Common myeloid progenitor, CD34-positive (primary cell): ENCODE measurements at places on chromosomes 7 and 10.

DNA sequence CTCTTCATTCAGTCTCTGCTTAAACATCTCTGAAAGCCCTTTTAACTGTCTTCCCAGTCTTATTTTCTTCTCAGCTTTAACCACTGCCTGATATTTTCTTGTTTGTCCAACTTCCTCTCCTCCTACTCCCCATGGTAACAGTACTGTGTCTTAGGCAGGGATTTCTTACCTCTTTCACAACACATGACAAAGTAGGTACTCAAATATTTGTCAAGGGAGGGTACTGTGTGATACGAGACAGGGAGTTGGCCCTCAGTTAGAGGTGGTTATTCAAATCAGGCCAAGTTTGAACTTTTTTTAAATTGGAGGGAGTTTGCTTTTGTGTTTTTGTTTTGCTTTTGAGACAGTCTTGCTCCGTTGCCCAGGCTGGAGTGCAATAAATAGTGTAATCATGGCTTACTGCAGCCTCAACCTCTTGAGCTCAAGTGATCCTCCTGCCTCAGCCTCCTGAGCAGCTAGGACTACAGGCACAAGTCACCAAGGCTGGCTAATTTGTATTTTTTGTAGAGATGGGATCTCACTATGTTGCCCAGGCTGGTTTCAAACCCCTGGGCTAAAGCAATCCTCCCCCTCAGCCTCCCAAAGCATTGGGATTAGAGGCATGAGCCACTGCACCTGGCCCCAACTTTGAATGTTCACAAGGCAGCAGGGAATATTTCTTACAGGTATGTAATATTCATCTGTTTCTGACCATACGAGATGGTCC is 2.5 kb upstream of the KPNA7 start:
- no peak overlapping the region for H3K4me3 ChIP-seq
- H3K27ac ChIP-seq, result no peak overlapping the region
- no peaks in the 10 kb centered on the region for H3K27me3 ChIP-seq

DNA sequence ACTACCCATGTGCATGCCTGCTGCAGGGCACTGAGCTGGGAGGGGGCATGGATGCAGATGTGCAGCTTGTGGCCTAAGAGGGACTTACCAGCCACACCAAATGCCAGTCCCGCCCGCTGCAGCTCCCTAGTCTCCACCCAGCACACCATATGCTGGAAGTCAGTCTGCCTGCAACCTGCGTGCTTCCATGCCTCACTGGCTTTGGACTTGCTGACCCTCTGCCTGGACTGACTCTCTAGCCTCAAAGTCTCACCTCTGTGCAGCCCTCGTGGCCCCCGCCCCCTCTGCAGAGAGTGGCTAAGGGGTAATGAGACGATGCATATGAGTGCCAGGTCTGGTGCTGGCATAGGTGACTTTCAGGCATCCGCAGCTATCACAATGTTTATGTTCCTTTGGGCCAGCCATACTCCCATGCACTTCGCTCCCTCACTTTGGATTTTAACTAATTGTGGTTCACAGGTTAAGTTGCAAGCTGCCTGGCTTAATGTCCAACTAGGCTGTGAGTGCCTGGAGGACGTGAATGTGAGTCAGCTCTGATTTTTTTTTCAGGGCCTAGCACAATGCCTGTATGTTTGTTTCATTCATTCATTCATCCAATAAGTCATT is 21.7 kb downstream of the TRIM8 start:
- no peaks in the 10 kb centered on the region for H3K27me3 ChIP-seq
- DNase-seq, result no peak

- no peaks in the 10 kb centered on the region for H3K36me3 ChIP-seq
- DNase-seq, result no peak
- H3K27me3 ChIP-seq, result peaks cover 3% of the 10 kb centered on the region
- H3K27ac ChIP-seq, result no peak overlapping the region
Observed at GRCh38 chr7:400901-401485, 111.0 kb downstream of the FOXL3 start.

GRCh38 chr10:1923998-1924397 is 186.7 kb upstream of the ADARB2 start:
- no peak overlapping the region for H3K4me3 ChIP-seq
- no peak overlapping the region for H3K27ac ChIP-seq
- H3K27me3 ChIP-seq, result no peaks in the 10 kb centered on the region
- no peak for DNase-seq

DNA sequence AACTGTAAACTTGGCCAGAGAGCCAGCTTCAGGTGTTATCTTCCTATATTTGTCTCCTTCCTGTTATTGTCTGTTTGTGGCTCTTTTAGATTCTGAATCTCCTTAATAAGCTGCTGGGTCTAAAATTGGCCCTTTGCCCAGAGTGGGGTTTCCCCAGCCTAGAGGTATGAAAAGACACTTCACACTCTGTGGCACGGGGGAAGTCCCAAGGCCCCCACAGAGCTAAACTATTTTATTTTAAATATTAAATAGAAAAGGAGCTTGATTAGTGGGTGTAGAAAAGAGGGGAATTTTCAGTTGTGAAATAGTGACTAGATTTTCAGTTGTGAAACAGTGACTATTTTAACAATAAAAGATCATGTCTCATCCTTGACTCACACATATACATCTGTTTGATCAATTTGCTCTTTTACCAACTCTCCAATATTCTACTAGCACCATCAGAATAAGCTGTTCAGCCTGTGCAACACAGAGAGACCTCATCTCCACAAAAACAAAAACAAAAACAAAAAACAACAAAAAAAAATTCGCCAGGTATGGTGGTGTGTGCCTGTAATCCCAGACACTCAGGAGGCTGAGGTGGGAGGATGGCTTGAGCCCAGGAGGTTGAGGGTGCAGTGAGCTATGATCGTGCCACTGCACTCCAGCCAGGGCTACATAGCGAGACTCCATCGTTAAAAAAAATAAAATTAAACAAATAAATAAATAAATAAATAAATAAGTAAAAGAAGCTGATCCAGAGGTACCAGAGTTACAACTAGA is 24.9 kb upstream of the ADO start:
- peaks cover 6% of the 10 kb centered on the region for H3K4me1 ChIP-seq
- peak; percentile 96 for DNase-seq
- H3K27ac ChIP-seq, result no peak overlapping the region
- peaks cover 2% of the 10 kb centered on the region for H3K27me3 ChIP-seq

DNA sequence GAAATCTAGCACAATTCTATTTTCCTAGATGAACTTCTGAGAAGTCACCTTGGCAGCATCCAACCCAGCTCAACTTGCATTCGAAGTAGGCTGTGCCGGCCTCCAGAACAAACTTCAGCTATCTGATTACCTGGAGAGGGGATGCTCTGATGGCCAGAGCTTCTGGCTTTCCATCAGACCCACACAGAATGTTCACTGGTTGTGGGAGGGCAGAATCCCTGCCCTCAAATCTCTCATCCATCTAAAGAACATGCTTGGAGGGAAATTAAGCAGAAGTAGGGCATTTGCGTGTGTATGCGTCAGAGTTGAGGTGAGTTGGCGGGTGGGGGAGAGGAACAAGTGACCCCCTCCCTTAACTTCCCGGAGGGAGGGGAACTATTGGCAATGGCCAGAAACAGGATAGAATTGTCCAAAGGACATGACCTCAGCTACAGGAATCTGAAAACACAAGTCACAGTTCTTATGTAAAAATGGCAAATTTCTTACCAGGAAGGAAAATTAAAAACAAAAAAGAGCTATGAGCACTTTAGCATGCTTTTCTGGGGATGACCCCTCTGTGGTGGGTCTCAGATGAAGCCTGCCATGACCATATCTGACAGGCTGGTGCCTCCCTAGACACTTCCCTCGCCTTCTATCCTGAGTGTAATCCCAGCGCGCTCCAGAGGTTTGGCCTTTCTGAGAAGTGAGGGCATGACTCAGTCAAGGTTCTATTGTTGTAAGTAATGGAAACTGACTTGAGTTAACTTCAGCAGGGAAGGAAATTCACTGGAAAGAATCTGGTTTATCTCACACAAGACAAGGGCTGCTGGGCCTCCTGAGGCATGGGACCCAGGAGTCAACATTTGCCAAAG is 278.8 kb downstream of the RPS24 start:
- H3K4me1 ChIP-seq, result no peaks in the 10 kb centered on the region
- no peaks in the 10 kb centered on the region for H3K27me3 ChIP-seq
- H3K36me3 ChIP-seq, result no peaks in the 10 kb centered on the region
- no peak for DNase-seq
- no peak overlapping the region for H3K4me3 ChIP-seq

- peaks cover 90% of the 10 kb centered on the region for H3K4me1 ChIP-seq
- H3K27ac ChIP-seq, result peak overlapping the region; percentile 34
- no peaks in the 10 kb centered on the region for H3K36me3 ChIP-seq
- H3K27me3 ChIP-seq, result no peaks in the 10 kb centered on the region
Observed at GRCh38 chr10:45470098-45471012, 96.3 kb downstream of the ALOX5 start.

DNA sequence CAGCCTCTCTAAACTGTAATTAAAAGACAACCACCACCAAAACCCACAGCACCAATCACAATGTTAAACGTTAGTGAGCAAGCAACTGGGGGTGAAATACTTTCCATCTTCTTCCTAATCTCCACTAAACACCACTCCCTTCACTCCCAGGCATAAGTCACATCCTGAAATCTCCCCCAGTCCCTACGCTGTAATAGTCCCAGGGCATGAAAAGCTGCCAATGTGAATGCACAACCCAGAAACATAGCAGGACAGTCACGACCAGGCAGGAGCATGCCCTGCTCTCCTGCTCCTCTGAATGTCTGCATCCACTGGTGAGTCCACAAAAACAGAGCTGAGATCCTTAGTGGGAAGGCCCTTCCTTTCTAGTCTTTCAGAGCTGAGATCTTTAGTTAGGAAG is 288.9 kb downstream of the PARD3 start:
- no peak overlapping the region for H3K27ac ChIP-seq
- no peaks in the 10 kb centered on the region for H3K36me3 ChIP-seq
- no peaks in the 10 kb centered on the region for H3K27me3 ChIP-seq
- H3K4me3 ChIP-seq, result no peak overlapping the region

DNA sequence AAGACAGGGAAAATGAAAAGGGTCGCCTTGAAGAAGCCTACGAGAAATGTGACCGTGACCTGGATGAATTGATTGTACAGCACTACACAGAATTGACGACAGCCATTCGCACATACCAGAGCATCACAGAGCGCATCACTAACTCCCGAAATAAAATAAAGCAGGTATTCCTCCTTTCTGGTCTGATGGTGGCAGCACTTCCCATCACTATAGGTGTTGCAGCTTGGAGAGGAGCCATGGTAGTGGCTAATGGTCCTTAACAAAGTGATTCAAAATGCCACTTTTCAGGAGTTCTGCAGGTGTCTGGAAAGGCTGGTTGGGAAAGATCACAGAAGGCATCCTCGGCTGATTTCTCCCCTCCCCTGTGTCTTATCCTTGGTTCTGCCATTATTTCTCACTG is 22.1 kb downstream of the EXOC4 start:
- H3K4me3 ChIP-seq, result no peak overlapping the region
- H3K27ac ChIP-seq, result no peak overlapping the region
- peaks cover 36% of the 10 kb centered on the region for H3K36me3 ChIP-seq
